IMR-90 (cell line): ENCODE measurements at places on chromosomes 2 and 18. TPM values are rescaled to one million over a fixed set of nuclear protein-coding genes. Genes with fewer than 3 reads are reported as not detected.

- DNase-seq = no peak
Measured at GRCh38 chr2:240855670-240856069, 13.0 kb upstream of the AGXT start.

- no peak for DNase-seq
Measured at GRCh38 chr2:202204855-202205254, 33.5 kb downstream of the SUMO1 start.

- DNase-seq = no peak
Measured at GRCh38 chr2:229170916-229171315, 100.2 kb downstream of the PID1 start.

GRCh38 chr18:26657631-26658581 is 109.6 kb upstream of the KCTD1 start:
- no peak for DNase-seq

- no peak for DNase-seq
Measured at GRCh38 chr2:207848545-207848928, 78.8 kb upstream of the FZD5 start.

GRCh38 chr2:40809156-40809555 is 357.3 kb upstream of the SLC8A1 start:
- no peak for DNase-seq

GRCh38 chr2:173989884-173990215 is 24.7 kb upstream of the SP3 start:
- DNase-seq = no peak

The GAL3ST2 gene
- total RNA-seq = not detected in 2 replicates
